ENCODE measurements at places on chromosomes 4 and X.

- peak; percentile 75 for DNase-seq
These were observed 85.7 kb upstream of the EXOC1L start for GRCh38 chr4:55733932-55734331.

- DNase-seq = peak; percentile 66
These were observed 32.2 kb downstream of the PLS3 start for GRCh38 chrX:115592997-115593734.

DNA sequence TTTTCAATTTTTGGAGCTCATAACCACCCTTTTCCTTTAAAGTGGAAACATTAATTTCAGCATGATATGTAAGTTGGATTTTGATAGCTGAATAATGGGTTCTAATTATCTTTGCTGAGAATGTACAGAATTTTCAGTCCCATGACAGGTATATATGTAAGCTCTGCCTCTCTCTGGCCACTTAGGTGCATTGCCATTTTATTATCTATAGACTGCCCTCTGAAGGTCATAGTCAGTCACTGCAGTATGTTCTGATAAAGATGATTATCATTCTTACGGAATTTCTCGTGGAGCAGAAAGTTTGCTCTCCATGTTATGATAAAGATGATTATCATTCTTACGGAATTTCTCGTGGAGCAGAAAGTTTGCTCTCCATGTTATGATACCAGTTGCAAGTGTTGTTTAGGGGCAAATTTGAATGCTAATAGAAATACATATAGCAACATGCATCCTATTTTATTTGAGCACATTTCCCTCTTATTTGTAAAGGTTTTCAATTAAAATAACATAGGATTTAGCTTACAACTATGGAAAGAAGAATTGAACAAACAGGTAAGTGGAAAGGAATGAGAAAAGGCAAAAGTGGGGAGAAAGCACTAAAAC is 10.4 kb downstream of the AFP start:
- DNase-seq = peak; percentile 67

DNA sequence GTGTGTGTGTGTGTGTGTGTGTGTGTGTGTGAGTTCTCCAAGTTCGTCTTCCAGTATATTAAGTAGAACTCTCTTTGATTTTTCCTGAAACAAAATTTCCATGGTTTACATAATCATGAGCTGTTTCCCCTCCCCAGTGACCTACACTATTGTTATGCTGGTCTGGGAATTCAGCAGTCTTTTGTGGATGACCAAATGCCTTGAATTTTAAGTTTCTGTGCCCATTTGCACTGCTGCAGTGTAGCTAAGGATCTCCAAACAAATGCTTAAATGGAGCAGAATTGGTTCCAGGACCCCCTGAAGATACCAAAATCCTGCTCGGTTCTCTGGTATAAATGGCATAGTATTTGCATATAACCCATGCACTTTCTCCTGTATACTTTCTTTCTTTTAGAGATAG is 77.2 kb upstream of the SLC34A2 start:
- peak; percentile 20 for DNase-seq

DNA sequence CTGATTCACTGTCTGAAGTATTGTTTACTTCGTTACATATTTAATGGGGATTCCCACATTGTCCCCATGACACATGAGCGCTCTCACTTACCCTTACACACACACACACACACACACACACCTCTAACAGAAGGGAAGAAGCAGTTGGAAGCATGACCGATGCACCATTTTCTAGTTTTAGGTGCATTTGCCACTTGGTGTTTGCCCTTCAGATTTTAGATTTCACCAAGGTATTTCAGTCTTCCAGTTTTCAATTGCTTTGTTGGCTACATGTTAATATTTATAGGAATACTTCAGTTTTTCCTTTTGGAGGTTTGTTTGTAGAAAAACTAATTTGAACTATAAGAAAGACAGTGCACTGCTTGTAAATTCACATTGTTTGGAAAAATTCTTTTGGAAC is 3.1 kb downstream of the POU4F2 start:
- DNase-seq = no peak

- no peak for DNase-seq
These were observed 16.4 kb upstream of the SRPX start for GRCh38 chrX:38236901-38237615.

DNA sequence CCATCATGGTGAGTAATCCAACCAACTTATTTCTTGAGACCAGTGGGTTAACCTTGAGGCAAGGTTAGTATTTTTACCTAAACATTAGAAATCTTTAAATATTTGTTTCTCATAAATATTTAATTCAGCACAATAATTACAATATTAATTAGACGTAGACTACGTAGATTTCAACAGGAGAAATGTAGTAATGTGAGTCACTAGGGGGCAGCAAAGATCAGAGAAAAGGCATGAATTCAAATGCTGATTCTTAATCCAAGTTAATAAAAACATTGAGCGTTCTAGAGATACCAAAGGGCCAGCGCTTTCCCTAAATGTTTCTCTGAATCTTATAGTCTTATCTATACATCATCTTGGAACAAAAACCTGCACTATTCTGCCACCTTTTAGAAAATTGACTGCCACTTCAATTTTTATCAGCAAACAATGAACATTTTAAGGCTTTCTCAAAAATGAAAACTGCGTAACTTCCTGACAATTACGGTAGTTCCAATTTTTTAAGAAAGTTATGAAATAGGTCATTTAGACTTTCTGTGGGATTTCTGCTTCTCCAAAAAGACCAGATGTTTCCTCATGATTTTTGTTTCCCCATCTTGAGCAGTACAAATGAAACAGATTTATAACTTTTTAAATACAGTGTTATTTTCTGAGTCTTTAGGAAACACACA is 180.7 kb downstream of the GASK1B start:
- DNase-seq = peak; percentile 92

GRCh38 chr4:123786163-123786915 is 389.7 kb downstream of the SPRY1 start:
- DNase-seq = no peak

DNA sequence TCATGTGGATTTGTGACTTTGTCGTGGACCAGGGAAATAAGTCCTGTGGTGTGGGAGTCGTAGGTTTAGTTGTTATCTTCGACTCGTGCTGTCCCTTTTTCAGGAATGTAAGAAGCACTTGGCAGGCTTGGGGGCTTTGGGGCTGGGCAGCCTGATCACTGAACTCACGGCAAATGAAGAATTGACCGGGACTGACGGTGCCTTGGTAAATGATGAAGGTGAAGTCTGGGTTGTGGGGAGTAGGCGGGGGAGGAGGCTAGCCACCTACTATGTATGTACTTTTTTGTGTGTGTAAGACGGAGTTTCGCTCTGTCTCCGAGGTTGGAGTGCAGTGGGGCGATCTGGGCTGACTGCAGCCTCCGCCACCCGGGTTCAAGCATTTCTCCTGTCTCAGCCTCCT is 1.2 kb downstream of the TAF1 start:
- DNase-seq = peak; percentile 26

DNA sequence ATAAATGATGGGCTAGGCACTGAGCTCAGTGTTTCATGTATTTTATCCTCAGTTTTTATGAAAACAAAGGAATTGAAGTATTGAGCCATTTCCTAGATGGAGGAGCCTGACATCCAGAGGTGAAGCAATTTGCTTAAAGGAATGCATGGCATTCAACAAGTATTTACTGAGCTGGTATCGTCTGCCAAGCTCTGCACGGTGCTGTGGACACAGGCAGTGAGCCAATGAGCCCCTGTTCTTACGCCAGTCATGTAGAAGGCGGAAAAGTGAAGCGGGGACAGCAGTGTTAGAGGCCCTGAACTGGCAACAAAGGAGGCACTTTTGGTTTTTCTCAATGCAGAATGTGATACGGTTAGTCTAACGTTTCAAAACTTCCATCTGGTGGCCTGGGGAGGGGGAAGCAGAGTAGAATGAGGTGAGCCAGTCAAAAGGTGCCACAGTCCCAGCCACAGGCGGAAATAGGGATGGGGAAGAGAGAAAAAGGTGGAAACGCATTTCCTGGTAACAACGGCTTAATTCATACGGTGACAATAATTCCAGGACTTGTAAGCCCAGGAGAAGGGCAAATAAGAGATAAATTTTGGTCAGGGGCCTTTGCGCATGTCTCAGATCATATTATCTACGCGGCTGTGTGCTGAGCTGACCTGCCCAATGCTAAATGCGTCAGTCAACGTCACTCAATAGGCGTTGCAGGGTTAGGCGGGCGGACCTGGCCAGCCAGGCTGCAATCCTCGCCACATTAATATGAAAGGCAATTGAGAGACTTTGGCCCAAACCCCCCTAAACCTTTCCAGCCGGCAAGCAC is 133.9 kb downstream of the AFAP1 start:
- DNase-seq = peak; percentile 92

GRCh38 chrX:13515211-13515930 is 54.0 kb upstream of the EGFL6 start:
- DNase-seq = no peak

- DNase-seq = peak; percentile 19
These were observed 119.6 kb downstream of the KLHL13 start for GRCh38 chrX:117996918-117997480.
